ENCODE measurements at places on chromosomes 1 and 21. TPM values are rescaled to one million over a fixed set of nuclear protein-coding genes. Genes with fewer than 3 reads are reported as not detected.

GRCh38 chr1:42931108-42931539 is 27.5 kb downstream of the SLC2A1 start:
- no peak for DNase-seq

The TMOD4 gene
- not detected for total RNA-seq

DNA sequence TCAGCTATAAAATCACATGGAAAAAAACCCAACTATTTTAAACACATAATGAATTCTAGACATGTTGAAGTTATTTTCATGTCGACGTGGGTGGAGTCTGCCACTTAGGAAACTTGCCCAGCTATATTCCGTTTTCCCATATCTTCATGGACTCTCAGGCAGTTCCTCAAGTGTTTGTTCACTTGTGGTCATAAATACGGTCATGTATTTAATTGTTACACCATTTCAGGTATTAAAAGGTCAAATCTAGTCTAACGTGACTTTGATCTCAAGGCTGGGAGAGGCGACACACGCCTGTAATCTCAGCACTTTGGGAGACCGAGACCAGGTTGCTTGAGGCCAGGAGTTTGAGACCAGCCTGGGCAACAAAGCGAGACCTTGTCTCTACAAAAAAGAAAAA is 346.9 kb downstream of the PBX1 start:
- DNase-seq: no peak

DNA sequence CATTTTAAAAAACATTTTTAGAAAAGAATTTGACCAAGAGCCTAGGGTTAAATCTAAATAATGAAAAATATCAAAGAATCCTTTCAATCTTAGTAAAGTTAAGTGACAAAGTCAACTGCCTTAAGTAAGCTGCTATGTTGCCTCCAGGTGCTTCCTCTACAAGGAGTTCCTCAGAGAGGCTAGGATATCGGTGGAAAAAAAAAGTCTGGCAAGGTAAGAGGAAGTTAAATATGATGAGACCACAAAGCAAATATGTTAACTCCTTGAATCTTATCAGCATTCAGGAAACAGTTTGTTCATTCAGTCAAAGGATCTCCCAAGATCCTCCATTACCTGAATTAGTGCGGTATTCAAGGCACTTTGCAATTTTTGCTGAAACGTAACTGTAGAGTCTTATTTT is 563.5 kb downstream of the PTPRC start:
- no peak for DNase-seq

All from left ventricle myocardium inferior (tissue), 1 donor.